ENCODE measurements at places on chromosomes 7 and 10. TPM values are rescaled to one million over a fixed set of nuclear protein-coding genes. Genes with fewer than 3 reads are reported as not detected.

GRCh38 chr7:51069411-51070083, 247.1 kb downstream of the COBL start:
- H3K4me3 ChIP-seq = no peak overlapping the region
- H3K36me3 ChIP-seq = no peaks in the 10 kb centered on the region
- H3K27me3 ChIP-seq = no peaks in the 10 kb centered on the region

DNA sequence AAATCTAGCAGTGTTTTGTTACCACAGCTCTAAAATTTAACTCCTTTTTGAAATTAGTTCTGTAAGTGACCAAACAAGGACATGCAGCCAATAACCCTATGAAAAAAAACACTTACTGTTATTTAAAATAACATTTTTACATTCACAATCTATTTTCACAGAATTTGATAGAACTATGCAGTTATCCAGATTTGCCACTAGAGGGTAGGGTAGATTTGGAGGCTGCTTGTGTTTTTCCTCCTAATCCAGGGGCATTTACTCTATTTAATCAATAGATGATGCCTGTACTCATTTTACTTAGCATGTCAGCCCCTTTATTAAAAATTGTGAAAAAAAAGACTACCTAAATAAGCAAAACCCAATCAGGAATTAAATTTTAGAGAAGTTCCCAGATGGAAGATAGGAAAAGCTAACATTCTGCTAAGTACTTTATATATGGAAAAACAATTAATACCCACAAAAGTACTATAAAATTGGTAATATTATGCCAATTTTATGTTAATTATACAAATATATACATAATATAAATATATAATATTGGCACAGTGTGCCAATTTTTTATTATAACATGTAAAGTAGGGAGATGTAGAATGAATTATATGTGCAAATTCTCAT, 18.1 kb upstream of the LIPK start:
- H3K4me3 ChIP-seq = no peak overlapping the region
- no peak overlapping the region for H3K27ac ChIP-seq
- DNase-seq = no peak
- H3K36me3 ChIP-seq = no peaks in the 10 kb centered on the region
- H3K27me3 ChIP-seq = no peaks in the 10 kb centered on the region

DNA sequence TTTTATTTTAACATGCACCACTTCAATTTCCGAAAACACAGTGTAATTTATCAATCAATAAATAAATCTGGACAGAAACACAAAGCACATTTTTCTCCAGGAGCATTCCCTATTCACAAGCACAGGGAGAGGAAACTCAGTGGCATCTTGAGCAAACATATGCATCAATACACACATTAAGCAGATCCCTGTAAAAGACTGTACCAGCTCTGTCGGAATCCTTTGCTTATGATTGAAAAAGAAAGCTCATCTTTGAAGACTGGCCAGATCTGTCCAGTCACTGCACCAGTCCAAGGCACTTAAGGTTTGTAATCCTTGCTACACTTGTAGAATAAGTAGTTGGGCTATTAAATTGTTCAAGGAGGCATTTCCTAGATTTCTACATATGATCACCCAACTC, 343.9 kb downstream of the BMPER start:
- H3K4me1 ChIP-seq = no peaks in the 10 kb centered on the region
- DNase-seq = no peak
- H3K27ac ChIP-seq = no peak overlapping the region
- no peak overlapping the region for H3K4me3 ChIP-seq

DNA sequence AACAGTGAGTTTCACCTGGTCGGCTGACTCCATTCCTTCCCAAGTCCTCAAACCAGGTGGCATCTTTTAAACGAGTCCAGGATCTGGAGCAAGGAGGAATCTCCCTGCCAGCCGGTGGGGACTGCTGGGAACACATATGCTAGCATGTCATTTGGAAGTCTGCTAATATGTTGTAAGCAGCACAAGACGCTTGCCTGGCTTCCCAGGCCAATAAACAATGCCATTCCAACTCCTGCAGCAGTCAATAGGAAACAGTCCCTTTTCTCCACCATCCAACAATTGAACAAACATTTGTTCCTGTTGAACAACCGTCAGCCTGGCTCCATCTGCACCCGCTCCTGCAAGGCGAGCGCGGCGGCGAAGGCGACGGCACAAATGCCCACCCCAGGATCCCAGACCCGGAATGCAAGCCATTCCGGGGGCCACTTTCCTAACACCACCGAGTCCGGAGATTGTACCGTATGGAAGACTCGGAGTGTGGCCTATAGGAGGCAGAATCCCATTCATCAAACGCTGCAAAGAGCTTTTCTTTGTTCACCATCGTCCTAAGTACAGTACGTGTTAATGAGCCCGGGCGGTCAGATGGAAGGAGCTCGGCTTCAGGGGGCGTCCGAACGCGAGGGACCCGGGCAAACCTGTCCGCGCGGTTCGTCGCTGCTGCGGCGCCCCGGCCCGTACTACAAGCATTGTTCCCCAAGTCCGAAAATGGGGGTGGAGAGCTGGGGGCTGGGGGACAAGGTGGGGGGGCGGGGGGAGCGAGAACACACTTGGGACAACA, 1.6 kb downstream of the FAM53B start:
- H3K36me3 ChIP-seq = no peaks in the 10 kb centered on the region
- DNase-seq = no peak
- H3K27ac ChIP-seq = peak overlapping the region; percentile 89
- peaks cover 54% of the 10 kb centered on the region for H3K4me1 ChIP-seq
- peak overlapping the region; percentile 45 for H3K4me3 ChIP-seq

- DNase-seq = no peak
- H3K36me3 ChIP-seq = no peaks in the 10 kb centered on the region
- no peak overlapping the region for H3K27ac ChIP-seq
- no peak overlapping the region for H3K4me3 ChIP-seq
- no peaks in the 10 kb centered on the region for H3K27me3 ChIP-seq
- H3K4me1 ChIP-seq = no peaks in the 10 kb centered on the region
These were observed 107.0 kb downstream of the PLXNA4 start for GRCh38 chr7:132469264-132469663.

- no peak for DNase-seq
- H3K4me1 ChIP-seq = no peaks in the 10 kb centered on the region
- no peak overlapping the region for H3K4me3 ChIP-seq
- no peaks in the 10 kb centered on the region for H3K27me3 ChIP-seq
These were observed 42.0 kb downstream of the SP4 start for GRCh38 chr7:21469894-21470293.

GRCh38 chr7:157143788-157144187, 5.1 kb downstream of the UBE3C start:
- no peaks in the 10 kb centered on the region for H3K27me3 ChIP-seq
- H3K36me3 ChIP-seq = no peaks in the 10 kb centered on the region
- no peak overlapping the region for H3K4me3 ChIP-seq
- H3K4me1 ChIP-seq = peaks cover 16% of the 10 kb centered on the region
- DNase-seq = no peak

GRCh38 chr10:14527134-14527844, 196.6 kb upstream of the FRMD4A start:
- no peak overlapping the region for H3K27ac ChIP-seq
- DNase-seq = no peak
- H3K4me1 ChIP-seq = no peaks in the 10 kb centered on the region
- H3K27me3 ChIP-seq = no peaks in the 10 kb centered on the region
- no peaks in the 10 kb centered on the region for H3K36me3 ChIP-seq

- H3K27me3 ChIP-seq = no peaks in the 10 kb centered on the region
- DNase-seq = no peak
- H3K36me3 ChIP-seq = no peaks in the 10 kb centered on the region
- H3K4me3 ChIP-seq = no peak overlapping the region
- no peak overlapping the region for H3K27ac ChIP-seq
These were observed 14.8 kb upstream of the INPP5A start for GRCh38 chr10:132522521-132523411.

Gene C10orf105
- total RNA-seq = not detected

Gene MNX1
- not detected for total RNA-seq

Gene SORCS3
- not detected for total RNA-seq

Gene OR2A12
- total RNA-seq = not detected

Gene RSPH10B
- total RNA-seq = not detected

Gene ATRNL1
- 4.0 TPM for total RNA-seq

Gene PROSER2
- total RNA-seq = 12.0 TPM

Gene HOXA2
- total RNA-seq = 0.78 TPM

Gene SPDYE11
- not detected for total RNA-seq
